H7 (cell line): ENCODE measurements at places on chromosomes 13 and 19. TPM values are rescaled to one million over a fixed set of nuclear protein-coding genes. Genes with fewer than 3 reads are reported as not detected.
A peak's percentile ranks its signal among the peaks of the same experiment; 100 is the strongest.

DNA sequence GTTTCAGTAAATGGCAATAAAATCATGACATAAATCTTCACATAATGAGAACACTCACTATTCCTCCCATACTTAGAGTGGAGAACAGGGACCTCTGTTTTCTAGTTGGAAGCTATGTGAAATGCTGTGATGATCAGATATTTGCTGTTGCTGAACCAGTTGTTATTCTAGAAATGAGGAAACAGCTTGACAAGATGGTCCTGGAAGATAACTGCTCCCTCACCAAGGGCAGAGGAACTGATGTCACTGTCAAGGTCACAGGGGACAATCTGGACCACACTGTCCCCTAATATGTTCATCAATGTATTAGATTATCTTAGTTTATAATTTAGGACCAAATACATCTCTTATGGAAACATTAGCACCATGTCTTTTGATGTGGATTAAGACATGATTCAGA, 1173.3 kb downstream of the PCDH17 start:
- DNase-seq = no peak

- peak; percentile 84 for DNase-seq
Observed at GRCh38 chr19:31350033-31350692, 927 bp upstream of the TSHZ3 start.

GRCh38 chr13:57932061-57932460, 300.5 kb downstream of the PCDH17 start:
- DNase-seq = no peak

ZNF229 gene
- 0.03 and 0.18 TPM in 2 replicates for total RNA-seq

GJA3 gene
- 0.03 and 0.15 TPM in 2 replicates for total RNA-seq

DNA sequence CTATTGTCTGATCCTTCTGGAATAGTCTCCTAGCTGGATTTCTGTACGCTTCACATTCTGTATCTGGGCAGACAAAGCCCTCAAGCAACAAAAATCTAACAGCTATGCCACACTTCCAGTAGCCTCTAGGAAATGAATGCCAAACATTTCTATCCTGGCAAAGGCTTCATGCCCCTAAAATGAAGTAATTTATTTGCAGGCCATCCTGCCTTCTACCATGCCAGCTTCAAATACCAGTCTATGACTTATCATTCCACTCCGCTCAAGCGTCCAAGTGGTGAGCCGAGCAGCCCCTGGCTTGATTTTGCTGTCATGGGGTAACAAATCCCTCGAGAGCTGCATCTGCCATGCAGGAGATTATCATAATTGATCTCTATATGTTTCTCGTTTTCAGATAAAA, 86.9 kb downstream of the LHFPL6 start:
- no peak for DNase-seq

DNA sequence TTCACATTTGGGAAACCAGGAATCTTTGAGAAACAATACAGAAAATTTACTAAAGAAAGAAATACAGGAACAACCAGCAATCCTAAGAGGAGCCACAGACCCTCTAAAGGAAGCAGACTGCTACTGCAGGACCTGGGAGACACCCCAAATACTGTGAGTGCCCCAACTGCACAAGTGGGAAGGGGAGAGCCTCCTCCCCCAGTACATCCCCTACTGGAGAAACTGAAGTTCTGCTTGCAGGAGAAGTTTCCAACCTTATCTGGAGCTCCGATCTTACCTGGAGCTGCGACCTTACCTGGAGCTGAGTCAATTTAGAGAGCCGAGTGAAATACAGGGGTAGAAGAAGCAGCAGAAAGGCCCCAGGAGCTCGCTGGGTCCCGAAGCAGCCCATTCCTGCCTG, 236.4 kb upstream of the SPRY2 start:
- no peak for DNase-seq

DNA sequence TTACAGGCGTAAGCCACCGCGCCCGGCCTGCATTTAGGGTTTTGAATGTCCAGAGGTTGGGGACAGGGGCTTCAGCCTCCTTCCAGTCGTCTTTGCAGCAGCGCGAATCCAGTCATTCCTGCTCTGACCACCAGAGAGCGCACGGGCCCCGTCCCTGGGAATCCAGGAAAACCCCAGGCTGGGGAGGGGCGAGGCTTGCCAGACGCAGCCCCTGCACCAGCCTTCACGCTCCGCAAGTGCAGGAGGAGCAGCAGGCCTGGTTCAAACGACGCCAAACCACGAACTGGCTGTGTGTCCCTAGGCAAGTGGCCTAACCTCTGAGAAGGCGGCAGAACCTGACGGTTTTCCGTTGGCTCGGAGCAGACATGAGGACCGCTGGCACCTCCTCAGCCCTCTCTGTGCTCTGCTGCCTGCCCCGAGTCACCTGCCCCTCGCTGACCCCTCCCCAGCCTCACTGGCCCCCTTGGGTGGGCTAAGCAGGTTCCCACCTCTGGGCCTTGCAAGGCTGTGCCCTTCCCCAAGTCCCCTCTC, 2.0 kb upstream of the RNF126 start:
- peak; percentile 99 for DNase-seq

- no peak for DNase-seq
Observed at GRCh38 chr13:111864566-111864965, 202.4 kb upstream of the SOX1 start.

DNA sequence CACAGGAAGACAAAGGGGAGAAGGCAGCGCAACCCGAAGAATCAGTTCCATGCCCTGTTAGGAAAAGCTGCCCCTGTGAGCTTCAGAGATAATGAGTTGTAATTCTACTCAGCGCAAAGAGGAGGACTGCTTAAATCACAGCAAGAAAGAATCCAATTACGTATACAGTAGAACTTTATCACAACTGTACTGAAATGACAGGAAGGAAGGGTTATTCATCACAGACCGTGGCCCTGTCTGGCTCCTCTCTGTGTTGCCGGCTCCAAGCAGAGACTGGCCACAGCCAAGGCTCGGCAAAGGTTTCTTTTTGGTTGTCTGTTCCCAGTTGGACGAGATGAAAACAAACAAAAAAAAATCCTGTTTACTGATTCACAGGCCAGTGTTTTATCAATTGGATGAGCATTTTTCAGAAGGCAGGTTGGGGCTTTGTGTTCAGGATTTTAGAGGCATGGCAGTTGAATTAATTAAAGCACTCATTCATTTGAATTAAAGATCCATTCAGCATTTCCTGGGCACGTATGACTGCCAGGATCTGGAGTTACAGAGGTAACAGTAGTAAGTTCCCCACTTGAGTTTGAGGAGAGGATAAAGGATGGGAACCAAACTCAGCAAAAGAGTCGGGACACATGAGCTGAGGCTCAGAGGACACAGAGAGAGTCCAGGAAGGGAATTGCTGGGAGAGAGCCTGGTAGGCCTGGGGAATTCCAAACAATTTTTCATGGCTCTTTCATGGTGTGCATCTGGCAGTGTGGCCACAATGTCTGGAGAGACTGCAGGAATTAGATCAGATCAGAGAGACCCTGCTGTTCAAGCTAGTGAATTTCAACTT, 341.0 kb downstream of the DNAJC15 start:
- no peak for DNase-seq

GRCh38 chr13:33375421-33375820, 89.9 kb upstream of the STARD13 start:
- no peak for DNase-seq

DNA sequence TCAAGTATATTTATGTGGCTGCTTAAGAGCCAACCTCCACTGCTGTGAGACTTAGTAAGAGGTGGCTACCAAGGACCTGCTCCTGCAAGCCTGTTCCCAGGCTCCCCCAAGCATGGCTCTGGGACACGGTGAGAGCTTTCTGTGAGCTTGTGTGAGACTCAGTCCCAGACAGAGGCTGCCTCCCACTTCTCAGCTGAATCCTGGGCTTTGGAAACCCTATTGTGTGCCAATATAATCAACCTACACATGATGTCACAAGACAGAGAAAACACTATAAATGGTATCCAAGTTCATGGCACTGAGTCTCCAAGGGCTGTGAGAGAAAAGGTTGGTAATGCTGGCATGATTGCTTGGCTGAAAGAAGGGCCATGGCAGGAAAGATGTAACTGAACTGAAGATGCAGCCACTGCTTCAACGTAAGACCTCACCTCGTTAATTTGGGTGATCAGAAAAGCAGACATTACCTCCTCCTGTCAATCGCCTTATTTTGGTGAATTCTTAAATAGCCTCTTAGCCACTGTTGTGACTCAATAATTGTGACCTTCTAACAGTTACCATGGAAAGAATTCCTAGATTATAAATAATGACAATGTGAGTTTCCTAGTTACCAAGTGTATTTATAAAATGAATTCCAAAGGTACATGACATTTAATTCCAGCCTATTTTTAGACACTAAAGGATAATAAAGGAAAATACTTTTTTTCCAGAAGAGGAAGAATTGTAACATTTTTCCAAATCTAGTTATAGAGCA, 332.0 kb downstream of the IRS2 start:
- no peak for DNase-seq

ATP12A gene
- total RNA-seq = 0.04 and 0.62 TPM in 2 replicates

PSG11 gene
- not detected in 2 replicates for total RNA-seq

NAPSA gene
- total RNA-seq = 0.44 and 0.59 TPM in 2 replicates

- no peak for DNase-seq
Observed at GRCh38 chr13:77477299-77477848, 58.1 kb upstream of the SCEL start.

DNA sequence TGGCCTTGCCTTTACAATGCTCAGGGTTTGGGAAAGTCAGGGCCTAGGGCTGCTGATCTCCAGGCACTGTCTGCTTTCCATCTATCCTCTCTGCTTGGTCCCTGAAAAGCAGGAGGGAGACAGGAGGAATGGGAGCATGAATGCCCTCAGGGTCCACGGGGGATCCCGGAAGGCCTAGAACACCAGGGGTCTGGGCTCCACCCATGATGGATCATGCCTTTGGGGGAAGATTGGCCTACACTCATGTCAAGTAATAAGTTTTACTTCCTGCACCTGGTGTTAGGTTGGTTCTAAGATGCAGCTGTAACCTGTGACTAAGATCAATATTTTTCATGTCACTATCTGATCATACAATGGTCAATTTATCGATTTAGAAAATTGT, 118.3 kb upstream of the GJB6 start:
- DNase-seq = no peak
